Immature natural killer cell (primary cell): ENCODE measurements at places on chromosomes 1 and 21. TPM values are rescaled to one million over a fixed set of nuclear protein-coding genes. Genes with fewer than 3 reads are reported as not detected.
A peak's percentile ranks its signal among the peaks of the same experiment; 100 is the strongest.

Gene C1orf122
- polyA plus RNA-seq = 39.3 TPM

Gene NPHS2
- not detected for polyA plus RNA-seq

Gene PERM1
- not detected for polyA plus RNA-seq

Gene SPRR4
- not detected for polyA plus RNA-seq

Gene CD53
- 997 TPM for polyA plus RNA-seq

Gene PDC
- polyA plus RNA-seq = not detected

Gene HMGN2
- 598 TPM for polyA plus RNA-seq

Gene RPS6KA1
- 292 TPM for polyA plus RNA-seq

Gene ORC1
- polyA plus RNA-seq = 0.46 TPM

- DNase-seq = no peak
Measured at GRCh38 chr1:17207540-17207939, 2.6 kb downstream of the PADI1 start.

DNA sequence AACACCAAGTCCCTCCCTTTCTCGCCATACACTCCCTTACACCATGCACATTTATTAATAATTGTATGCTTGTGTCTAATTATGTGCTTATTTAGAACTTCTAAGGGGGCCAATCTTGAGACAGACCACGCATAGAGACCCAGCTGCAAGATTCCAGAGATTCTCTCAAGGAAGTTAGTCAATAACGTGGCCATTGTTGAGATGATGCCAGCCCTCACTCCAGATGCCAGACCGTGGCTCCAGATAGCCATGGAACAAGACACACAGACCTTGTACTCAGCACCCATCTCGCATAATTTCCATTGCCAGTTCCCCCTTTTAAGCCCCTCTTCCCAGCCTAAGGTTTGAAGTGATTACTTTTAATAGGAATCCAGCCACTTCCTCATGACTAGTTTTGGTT is 62.4 kb downstream of the DIRAS3 start:
- DNase-seq = no peak

DNA sequence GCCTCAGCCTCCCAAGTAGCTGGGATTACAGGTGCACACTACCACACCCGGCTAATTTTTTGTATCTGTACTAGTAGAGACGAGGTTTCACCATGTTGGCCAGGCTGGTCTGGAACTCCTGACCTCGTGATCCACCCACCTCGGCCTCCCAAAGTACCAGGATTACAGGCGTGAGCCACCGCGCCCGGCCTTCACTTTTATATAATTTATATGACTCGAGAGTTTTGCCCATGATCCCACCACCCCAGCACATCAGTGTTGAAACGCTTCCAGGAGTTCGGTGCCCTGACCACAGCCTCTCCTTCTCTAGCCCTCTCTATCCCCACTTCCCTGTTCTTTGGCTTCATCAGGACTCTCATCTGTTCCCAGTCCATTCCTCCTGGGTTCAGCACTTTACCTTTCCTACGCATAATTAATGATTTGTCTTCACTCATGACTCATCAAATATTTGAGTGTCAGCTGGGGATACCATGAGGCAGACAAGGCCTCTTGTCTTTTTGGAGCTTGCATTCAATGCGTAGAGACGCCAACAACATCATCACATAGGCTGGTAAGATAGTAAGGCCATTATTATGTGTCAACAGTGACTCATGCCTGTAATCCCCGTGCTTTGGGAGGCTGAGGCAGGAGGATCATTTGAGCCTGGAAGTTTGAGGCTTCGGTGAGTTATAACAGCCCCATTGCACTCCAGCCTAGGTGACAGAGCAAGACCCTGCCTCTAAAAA is 1.4 kb downstream of the PMF1 start:
- no peak for DNase-seq

DNA sequence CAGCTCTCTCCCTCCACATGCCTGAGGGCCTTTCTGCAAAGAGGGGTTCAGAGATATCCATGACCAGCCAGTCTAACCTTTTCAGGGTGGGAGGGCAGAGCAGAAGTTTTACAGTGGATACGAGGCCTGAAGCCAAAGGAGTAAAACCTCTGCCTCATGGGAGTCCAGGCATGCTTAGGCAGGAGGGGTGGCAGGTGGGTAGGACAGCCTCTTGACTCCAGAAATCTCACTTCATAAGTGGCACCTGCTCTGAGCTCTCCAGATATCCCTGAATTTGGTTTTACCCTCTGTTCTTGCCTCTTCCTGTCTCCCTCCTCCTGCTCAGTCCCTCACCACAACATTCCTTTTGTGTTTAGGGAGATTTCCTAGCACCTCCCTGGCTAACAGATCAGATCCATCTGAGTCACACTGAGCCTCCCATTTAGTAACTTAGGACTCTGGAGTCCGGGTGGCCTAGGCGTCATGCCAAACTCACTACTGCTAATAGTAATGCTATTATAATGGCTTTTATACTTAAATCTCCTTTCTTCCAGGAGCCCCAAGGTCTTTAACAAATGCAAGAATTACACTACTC is 201.0 kb downstream of the HS2ST1 start:
- DNase-seq = no peak

DNA sequence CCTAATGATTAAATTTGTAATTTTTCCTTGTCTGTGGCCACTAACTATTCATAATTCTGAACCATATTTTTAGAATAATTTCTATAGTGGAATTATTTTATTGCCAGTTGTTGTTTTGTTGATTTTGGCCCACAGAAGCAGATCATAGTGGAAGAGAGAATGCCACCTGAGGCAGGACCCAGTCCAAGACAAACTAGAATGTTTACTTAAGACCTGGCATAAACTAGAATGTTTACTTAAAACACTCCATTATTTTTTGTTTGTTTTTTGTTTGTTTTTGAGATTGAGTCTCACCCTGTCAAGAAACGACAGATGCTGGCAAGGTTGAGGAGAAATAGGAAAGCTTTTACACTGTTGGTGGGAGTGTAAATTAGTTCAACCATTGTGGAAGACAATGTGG is 310.2 kb downstream of the MRPL39 start:
- no peak for DNase-seq

DNA sequence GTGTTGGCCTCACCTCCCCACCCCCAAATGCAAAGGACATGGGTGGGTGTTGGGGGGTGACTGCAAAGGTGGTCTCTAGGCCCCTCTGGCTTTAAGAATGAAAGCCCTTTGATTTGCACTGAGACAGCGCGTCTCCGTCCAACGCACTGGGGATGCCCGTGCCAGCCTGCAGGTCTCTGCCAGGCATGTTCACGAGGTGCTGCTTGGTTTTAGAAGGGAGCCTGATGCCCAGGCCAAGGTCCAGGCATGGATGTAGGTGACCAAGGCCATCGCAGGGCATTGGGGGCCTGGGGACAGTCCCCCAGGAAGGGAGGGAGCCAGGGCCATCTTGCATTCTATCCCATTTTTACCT is 363.6 kb upstream of the VAMP3 start:
- DNase-seq = no peak

- DNase-seq = no peak
Measured at GRCh38 chr1:228345201-228345930, 61.3 kb downstream of the TRIM11 start.

DNA sequence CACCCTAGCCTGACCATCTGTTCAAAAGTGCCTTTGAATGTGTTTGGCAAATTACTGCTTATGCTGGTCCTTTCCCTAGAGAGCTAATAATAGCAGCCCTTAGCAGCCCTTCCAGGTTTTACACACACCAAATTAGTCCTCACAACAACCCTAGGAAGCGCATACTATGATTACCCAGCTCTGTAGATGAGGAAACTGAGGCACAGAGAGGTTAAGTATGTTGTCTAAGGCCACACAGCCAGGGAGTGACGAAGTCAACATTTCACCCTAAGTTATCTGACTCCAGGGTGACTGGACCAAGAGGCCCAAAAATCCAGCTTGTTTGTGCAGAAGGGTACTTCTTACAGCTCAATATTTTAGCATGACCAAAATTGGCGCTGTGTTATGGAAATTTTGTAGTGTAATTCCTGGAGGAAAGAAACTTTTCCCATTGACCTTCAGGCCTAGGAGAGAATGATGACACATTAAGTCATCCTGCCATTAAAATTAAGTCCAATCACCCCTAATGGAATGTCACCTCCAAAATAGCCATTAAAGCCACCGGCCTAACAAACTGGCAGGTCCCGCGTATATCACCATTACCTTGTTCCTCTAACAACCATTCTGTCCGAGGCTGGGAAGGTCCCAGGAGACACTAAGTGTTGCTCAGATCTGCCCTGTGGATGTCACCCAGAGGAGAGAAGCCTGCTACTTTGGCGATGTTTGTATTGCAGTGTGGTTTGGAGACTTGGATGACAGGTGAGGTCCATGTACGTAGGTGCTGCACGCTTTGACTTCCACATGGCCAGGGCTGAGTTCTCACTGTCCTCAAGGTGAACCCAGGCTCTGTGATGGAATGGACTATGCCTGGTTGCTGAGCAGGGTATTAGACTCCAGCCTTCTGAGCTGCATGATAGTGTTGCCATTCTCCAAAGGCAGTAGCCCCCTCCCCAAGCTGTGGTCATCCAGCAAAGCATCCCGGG is 258.3 kb downstream of the TOMM20 start:
- no peak for DNase-seq

DNA sequence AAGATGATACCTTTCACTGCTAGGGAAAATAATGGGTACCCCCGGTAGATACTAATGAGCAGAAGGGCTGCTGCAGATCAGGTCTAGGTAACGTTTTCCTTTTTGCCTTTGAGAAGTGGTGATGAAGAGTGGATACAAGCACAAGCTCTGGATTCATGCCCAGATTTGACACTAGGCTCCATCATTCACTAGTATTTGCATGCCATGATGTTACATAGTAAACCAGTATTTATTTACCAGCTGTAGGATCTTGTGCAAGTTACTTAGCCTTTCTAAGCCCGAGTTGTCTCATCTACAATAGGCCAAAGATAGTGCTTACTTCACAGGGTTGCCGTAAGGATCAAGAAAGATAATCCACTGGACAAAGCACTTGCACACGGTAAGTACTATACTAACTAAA is 14.2 kb downstream of the PTPN14 start:
- DNase-seq = no peak

DNA sequence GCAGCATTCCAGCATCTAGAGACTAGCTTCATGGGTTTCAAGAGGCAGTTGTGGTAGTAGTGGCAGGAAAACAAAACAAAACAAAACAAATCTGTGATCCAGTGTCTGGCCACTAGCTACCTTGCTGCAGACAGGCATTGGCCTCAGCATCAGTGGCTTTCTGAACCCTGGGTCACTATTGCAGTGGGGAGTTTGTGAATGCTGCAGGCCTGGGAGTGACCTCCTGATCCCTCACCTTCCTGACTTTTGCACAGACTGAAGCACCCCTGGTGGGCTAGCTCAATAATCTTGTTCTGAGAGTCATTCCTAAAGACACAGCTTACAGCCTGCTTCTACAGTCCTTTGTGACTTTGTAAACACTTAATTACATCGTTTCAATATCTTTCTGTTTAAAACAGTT is 24.9 kb upstream of the APCS start:
- DNase-seq = no peak

DNA sequence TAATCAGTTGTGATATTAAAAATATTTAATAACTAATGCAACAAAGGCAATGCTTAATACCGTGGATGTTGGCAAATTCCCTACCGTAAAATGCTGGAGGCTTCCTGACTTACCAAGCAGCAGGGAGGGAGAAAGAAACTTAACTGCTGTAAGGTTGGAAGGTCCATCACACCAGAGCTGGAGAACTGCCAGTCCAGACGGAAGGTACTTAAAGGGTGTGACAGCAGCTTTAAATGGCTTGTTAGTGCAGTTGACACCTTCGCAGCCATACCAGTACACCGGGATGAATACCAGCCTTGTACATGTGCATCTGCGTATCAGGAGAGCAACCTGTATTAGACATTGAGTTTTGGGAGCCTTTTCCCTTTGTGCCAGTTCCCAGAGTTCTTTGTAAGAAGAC is 269.5 kb upstream of the NCAM2 start:
- DNase-seq = no peak

- peak; percentile 59 for DNase-seq
Measured at GRCh38 chr1:167555971-167556714, 2.6 kb upstream of the CREG1 start.

DNA sequence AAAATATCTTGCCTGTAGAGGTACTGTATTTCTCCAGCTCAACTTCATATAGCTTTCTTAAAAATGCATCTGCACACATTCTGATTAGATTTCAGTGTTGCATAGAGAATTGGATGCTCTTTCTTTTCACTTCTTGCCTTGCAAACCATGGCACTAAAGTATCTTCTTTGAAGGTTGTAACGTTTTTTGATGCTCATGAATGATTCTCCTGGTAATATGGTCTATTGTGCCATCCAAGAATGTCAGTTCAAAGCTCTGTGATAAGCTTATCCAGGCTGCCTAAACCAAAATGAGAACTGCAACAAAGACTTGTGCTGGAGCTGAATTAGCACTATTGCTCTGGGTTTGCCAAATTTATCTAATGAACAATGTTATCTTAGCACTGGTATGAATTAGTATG is 1.9 kb downstream of the SGIP1 start:
- no peak for DNase-seq

- no peak for DNase-seq
Measured at GRCh38 chr1:228552596-228553176, 65.5 kb downstream of the RNF187 start.

GRCh38 chr1:26844424-26845196 is 18.1 kb downstream of the ZDHHC18 start:
- DNase-seq = no peak

- DNase-seq = peak; percentile 76
Measured at GRCh38 chr1:25810341-25811299, 9.1 kb upstream of the MTFR1L start.

- no peak for DNase-seq
Measured at GRCh38 chr1:247360991-247361731, 29.5 kb upstream of the ZNF496 start.

DNA sequence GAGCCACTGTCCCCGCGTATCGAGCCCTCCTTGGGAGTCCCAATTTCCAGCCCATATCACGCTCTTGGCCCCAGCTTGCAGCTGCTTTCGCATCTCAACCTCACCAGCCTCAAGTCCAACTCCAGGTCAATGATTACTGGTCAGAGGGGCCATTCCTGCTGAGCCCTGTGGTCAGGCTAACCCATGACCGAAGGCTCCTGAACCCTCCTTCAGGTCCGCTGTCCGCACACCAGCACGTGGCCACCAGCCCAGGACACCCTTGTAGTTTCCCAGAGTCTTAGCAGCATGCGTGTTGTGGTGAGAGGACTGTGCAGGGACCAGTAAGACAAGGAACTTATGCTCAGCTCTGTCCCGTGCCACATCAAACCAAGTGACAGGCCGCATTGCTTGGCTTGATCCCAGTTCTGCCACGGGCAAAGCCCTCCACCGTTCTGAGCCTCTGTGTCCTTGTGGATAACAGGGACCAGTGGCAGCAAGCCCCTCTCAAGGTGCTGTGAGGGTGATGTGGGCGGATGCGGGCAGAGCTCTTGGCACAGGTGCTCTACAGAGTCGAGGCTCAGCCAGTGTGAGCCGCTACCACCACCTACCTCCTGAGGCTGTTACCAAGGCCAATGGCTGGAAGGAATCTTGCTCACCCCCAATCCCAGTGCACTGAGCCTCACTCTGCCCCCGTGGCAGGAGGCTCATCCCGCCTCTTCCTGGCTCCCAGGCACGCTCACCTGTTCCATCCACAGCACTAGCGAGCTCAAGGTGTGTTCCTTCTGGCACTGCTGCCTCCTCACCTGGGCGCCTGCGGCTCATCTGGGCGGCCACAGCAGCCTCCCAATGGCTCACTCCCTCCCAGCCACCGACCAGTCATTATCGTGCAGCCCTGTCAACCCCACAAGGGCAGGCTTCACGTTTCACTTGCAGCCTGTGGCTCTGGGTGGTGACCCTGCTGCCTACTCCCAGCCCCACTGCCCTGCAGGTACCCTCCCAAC is 20.4 kb downstream of the KRTAP10-1 start:
- DNase-seq = no peak
